ENCODE measurements at places on chromosomes 2 and 18.

- no peaks in the 10 kb centered on the region for H3K36me3 ChIP-seq
- H3K27me3 ChIP-seq, result no peaks in the 10 kb centered on the region
- H3K4me1 ChIP-seq, result no peaks in the 10 kb centered on the region
- no peak for DNase-seq
- H3K4me3 ChIP-seq, result no peak overlapping the region
- no peak overlapping the region for H3K27ac ChIP-seq
These were observed 276.4 kb downstream of the CDCA7 start for GRCh38 chr2:173631127-173631460.

DNA sequence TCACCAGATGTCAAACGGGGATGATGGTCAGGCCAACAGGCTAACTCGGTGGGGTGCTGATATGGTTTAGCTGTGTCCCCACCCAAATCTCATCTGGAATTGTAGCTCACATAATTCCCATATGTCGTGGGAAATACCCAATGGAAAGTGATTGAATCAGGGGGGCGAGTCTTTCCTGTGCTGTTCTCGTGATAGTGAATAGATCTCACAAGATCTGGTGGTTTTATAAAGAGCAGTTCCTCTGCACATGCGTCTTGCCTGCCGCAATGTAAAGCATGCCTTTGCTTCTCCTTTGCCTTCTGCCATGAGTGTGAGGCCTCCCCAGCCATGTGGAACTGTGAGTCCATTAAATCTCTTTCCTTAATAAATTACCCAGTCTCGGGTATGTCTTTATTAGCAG lies 74.4 kb upstream of the YWHAQ start:
- H3K4me1 ChIP-seq, result no peaks in the 10 kb centered on the region
- no peak for DNase-seq
- no peaks in the 10 kb centered on the region for H3K36me3 ChIP-seq
- no peak overlapping the region for H3K27ac ChIP-seq
- H3K27me3 ChIP-seq, result no peaks in the 10 kb centered on the region

DNA sequence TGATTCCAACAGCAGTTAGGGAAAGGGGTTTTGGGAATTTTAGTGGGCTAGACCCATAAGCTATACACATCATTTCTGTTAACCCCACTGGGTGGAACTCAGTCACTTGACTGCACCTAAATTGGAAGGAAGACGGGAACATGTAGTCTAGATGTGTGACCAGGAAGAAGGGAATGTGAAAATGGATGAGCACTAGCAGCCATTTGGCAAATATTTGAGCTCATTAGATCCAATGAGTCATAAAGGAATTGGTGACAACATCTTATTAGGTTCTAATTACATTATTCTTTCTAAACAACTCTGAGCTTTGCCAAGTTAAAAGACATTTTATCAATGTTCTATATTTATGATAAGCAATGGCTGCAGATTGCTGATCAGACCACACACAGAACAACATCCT lies 400.6 kb downstream of the IRS1 start:
- H3K4me3 ChIP-seq, result no peak overlapping the region
- no peaks in the 10 kb centered on the region for H3K4me1 ChIP-seq
- H3K27me3 ChIP-seq, result no peaks in the 10 kb centered on the region
- DNase-seq, result no peak
- no peak overlapping the region for H3K27ac ChIP-seq
- H3K36me3 ChIP-seq, result no peaks in the 10 kb centered on the region

DNA sequence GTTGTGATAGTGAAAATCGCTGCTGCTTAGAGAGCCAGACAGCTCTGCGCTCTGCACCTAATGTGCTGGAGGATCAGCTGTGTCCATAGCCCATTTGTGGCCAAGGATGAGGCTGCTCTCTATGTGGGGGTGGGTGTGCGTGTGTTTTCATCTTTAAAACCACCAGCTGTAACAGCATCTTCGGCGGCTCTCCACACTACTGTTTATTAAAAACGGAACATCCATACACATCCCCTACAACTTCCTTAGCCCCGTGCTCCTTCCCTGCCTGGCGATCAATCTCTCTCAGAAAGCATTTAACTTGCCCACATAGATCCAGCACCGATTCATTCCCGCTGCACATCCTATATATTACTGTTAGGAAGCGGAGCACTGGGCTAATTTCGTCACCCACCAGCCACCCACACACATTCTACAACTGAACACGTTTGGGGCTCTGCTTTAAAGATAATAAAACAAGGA lies 1.6 kb downstream of the CELF4 start:
- H3K27me3 ChIP-seq, result no peaks in the 10 kb centered on the region
- no peak overlapping the region for H3K27ac ChIP-seq
- H3K36me3 ChIP-seq, result no peaks in the 10 kb centered on the region
- H3K4me3 ChIP-seq, result no peak overlapping the region
- H3K4me1 ChIP-seq, result no peaks in the 10 kb centered on the region

GRCh38 chr2:5330961-5331360 lies 361.2 kb upstream of the SOX11 start:
- no peaks in the 10 kb centered on the region for H3K36me3 ChIP-seq
- no peak overlapping the region for H3K4me3 ChIP-seq
- H3K27me3 ChIP-seq, result no peaks in the 10 kb centered on the region
- H3K27ac ChIP-seq, result no peak overlapping the region
- no peaks in the 10 kb centered on the region for H3K4me1 ChIP-seq
- no peak for DNase-seq

DNA sequence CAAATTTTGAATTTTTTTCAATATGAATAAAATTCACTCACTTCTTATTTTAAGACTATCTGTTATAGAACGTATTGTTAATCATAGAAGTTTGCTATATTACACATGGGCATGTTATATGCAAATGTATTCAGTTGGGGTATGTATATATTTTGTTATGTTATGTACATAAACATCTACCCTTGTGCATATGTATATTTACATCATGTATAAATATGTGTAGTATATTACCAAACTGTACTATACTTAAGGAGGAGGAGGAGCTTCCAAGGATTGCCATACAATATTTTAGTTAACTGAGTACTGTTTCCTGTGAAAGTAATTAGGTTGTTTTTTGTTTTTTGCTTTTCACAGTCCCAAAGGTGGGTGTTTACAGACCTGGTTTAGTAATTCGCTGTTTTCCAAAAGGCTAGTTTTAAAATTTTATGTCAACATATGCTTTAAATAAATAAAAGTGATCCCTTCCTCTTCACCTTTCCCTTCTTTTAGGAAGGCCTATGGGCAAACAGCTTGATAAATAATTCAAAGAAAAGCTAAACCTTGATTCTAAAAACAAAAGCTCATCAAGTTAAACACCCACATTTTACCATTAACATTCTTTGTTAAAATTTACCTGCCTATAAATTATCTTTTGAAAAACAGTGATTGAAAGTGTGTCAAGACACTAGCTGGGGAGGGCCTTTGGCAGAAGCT lies 12.9 kb upstream of the POU3F3 start:
- no peak overlapping the region for H3K27ac ChIP-seq
- no peaks in the 10 kb centered on the region for H3K36me3 ChIP-seq
- H3K27me3 ChIP-seq, result no peaks in the 10 kb centered on the region
- H3K4me3 ChIP-seq, result no peak overlapping the region
- no peaks in the 10 kb centered on the region for H3K4me1 ChIP-seq
- no peak for DNase-seq

GRCh38 chr18:56575819-56576663 lies 62.4 kb downstream of the TXNL1 start:
- H3K36me3 ChIP-seq, result no peaks in the 10 kb centered on the region
- H3K27me3 ChIP-seq, result no peaks in the 10 kb centered on the region
- H3K27ac ChIP-seq, result no peak overlapping the region
- no peak overlapping the region for H3K4me3 ChIP-seq
- no peaks in the 10 kb centered on the region for H3K4me1 ChIP-seq

- H3K27me3 ChIP-seq, result no peaks in the 10 kb centered on the region
- H3K4me1 ChIP-seq, result no peaks in the 10 kb centered on the region
- no peaks in the 10 kb centered on the region for H3K36me3 ChIP-seq
- DNase-seq, result no peak
These were observed 441.7 kb downstream of the ZNF521 start for GRCh38 chr18:24910221-24910620.

DNA sequence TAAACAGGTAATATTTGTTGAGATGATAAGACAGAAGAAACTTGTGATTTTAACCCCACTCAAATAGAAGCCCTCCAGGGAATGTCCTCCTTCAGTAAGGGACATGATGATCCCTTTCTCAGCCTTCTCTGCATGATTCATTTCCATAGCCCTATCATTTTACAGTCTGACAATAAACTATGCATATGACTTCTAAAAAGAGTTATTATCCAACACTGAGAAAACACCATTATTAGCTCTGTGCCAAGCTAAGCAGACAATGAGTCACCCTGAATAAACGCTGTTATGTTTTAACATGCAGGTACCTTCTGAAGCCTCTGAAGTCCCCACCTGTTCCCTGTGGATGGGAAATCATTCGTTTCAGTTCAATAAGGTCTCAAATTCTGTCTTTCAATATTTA lies 54.7 kb downstream of the DTNB start:
- no peak overlapping the region for H3K4me3 ChIP-seq
- DNase-seq, result no peak
- H3K27ac ChIP-seq, result no peak overlapping the region
- H3K4me1 ChIP-seq, result no peaks in the 10 kb centered on the region
- no peaks in the 10 kb centered on the region for H3K27me3 ChIP-seq
- H3K36me3 ChIP-seq, result no peaks in the 10 kb centered on the region

GRCh38 chr18:61606068-61606660 lies 272.9 kb downstream of the CDH20 start:
- H3K4me1 ChIP-seq, result no peaks in the 10 kb centered on the region
- DNase-seq, result no peak
- no peak overlapping the region for H3K4me3 ChIP-seq
- H3K27ac ChIP-seq, result no peak overlapping the region
- H3K36me3 ChIP-seq, result no peaks in the 10 kb centered on the region

DNA sequence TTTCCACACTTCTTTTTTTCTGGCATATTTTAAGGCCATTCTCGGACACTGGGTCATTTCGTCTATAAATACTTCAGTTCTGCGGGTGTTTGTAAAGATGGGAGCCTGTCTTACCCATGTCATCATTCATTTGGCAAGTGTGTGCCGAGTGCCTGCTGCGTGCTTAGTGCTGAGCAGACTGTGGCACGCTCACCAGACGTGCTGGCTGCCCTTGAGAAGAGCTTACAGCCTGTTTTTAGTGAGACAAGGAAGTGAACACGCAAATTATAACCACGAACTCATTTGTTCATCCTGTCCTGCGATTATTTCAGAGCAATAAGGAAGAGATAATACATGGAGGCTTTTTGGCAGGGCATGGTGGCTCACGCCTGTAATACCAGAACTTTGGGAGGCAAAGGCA lies 10.4 kb upstream of the STON1 start:
- no peaks in the 10 kb centered on the region for H3K36me3 ChIP-seq
- no peak overlapping the region for H3K27ac ChIP-seq
- no peak for DNase-seq
- no peak overlapping the region for H3K4me3 ChIP-seq
- H3K27me3 ChIP-seq, result no peaks in the 10 kb centered on the region

DNA sequence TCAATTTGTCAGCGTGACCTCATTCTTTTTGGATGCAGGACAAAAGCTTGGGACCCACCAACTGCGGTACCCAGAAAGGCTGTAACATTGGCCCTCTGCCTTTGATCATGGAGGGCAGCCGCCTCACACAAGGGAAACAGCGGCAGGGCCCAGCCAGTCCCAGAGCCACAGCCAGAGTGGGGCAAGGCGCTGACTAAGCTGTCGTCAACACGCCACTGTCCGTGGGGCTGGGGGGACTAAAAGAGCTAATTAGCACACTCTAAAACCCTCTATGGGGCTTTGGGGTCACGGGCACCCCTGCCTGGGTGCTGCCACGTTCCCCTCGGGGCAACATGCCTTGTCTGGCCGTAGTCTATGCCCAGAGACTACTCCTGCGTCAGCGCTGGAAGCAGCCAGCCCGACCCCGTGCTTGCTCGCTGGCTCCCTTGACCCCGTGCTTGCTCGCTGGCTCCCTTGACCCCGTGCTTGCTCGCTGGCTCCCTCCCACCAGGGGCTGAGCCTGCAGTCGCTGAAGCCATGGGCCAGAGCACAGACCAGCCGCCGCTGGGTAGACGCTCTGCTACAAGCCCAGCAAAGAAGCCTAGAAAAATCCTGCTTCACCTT lies 598.4 kb downstream of the MBD2 start:
- H3K4me3 ChIP-seq, result no peak overlapping the region
- no peak overlapping the region for H3K27ac ChIP-seq
- H3K36me3 ChIP-seq, result no peaks in the 10 kb centered on the region
- H3K4me1 ChIP-seq, result no peaks in the 10 kb centered on the region
- DNase-seq, result no peak
- H3K27me3 ChIP-seq, result no peaks in the 10 kb centered on the region

GRCh38 chr2:221050020-221050795 lies 521.9 kb downstream of the EPHA4 start:
- H3K27ac ChIP-seq, result no peak overlapping the region
- H3K4me1 ChIP-seq, result no peaks in the 10 kb centered on the region
- H3K27me3 ChIP-seq, result no peaks in the 10 kb centered on the region

- no peaks in the 10 kb centered on the region for H3K4me1 ChIP-seq
- H3K27ac ChIP-seq, result no peak overlapping the region
- DNase-seq, result no peak
- no peak overlapping the region for H3K4me3 ChIP-seq
- no peaks in the 10 kb centered on the region for H3K36me3 ChIP-seq
- H3K27me3 ChIP-seq, result no peaks in the 10 kb centered on the region
These were observed 33.3 kb upstream of the PAX3 start for GRCh38 chr2:222332116-222332515.

GRCh38 chr2:203185864-203186263 lies 53.0 kb upstream of the CYP20A1 start:
- no peak overlapping the region for H3K27ac ChIP-seq
- no peaks in the 10 kb centered on the region for H3K27me3 ChIP-seq
- no peaks in the 10 kb centered on the region for H3K4me1 ChIP-seq

DNA sequence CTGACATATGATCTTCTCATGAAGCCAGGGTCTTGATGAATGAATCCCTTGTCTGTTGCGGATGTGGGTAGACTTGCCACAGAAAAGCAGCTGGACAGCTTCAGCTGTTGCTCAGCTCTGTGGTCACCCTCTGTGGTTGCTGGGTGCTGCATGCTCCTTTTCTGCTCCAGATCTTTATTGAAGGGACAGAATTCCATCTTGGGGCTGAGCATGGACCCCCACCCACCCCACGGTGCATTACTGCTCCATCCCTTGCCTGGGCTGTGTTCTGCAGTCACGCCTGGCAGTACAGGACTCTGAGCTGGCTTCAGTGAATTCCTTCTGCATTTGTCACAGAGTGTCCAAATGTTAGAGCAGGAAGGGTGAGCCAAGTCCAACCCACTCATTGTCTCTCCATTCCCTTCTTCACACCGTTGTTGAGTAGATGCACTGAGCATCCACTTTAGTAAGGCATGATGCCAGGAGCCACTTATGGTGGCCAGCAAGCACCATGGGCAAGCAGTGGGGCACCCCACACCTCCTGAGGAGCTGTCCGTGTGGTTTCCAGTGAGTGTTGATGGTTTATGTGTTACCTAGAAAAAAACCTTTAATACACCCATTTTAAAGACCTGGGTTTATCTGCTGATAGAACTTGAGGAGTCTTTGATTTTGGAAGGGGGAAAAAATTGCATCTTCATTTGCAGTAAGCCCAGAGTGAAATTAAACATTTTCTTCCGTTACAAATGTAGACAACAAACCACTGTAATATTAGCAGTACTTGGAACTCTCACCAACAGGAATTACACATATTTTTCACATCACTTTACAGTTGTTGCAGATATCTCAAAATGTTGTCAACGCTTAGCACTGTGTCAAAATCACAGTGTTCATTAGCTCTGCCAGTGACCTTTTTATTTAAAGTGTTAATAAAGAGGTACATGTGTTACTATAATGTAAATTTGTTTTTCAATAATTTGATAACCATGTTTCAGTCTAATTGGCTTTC lies 14.7 kb upstream of the ITGB6 start:
- H3K36me3 ChIP-seq, result no peaks in the 10 kb centered on the region
- DNase-seq, result peak; percentile 58
- H3K27ac ChIP-seq, result no peak overlapping the region
- 0 out of 2 replicates have a peak, but pooled peaks cover 4% of the 10 kb centered on the region for H3K4me1 ChIP-seq
- H3K27me3 ChIP-seq, result no peaks in the 10 kb centered on the region

- H3K36me3 ChIP-seq, result no peaks in the 10 kb centered on the region
- DNase-seq, result peak; percentile 62
- H3K27ac ChIP-seq, result peak overlapping the region; percentile 82
- H3K27me3 ChIP-seq, result no peaks in the 10 kb centered on the region
- peaks cover 16% of the 10 kb centered on the region for H3K4me1 ChIP-seq
These were observed 781 bp upstream of the SLC5A6 start for GRCh38 chr2:27212626-27213471.
